ENCODE measurements at places on chromosomes 5 and 9. TPM values are rescaled to one million over a fixed set of nuclear protein-coding genes. Genes with fewer than 3 reads are reported as not detected.

The SGCD gene
- total RNA-seq = 71.9 TPM

The GABRA6 gene
- not detected for total RNA-seq

The SPINK13 gene
- 1.4 TPM for total RNA-seq

The TLN1 gene
- 275 TPM for total RNA-seq

The BTNL9 gene
- not detected for total RNA-seq
